CD4-positive, alpha-beta memory T cell (primary cell): ENCODE measurements at places on chromosomes 1 and 21.

GRCh38 chr1:1432951-1433803, 2.3 kb upstream of the VWA1 start:
- DNase-seq, result no peak

- DNase-seq, result no peak
These were observed 317.3 kb downstream of the COL11A1 start for GRCh38 chr1:102790997-102791396.

- DNase-seq, result no peak
These were observed 22.9 kb downstream of the MEGF6 start for GRCh38 chr1:3588395-3588794.

DNA sequence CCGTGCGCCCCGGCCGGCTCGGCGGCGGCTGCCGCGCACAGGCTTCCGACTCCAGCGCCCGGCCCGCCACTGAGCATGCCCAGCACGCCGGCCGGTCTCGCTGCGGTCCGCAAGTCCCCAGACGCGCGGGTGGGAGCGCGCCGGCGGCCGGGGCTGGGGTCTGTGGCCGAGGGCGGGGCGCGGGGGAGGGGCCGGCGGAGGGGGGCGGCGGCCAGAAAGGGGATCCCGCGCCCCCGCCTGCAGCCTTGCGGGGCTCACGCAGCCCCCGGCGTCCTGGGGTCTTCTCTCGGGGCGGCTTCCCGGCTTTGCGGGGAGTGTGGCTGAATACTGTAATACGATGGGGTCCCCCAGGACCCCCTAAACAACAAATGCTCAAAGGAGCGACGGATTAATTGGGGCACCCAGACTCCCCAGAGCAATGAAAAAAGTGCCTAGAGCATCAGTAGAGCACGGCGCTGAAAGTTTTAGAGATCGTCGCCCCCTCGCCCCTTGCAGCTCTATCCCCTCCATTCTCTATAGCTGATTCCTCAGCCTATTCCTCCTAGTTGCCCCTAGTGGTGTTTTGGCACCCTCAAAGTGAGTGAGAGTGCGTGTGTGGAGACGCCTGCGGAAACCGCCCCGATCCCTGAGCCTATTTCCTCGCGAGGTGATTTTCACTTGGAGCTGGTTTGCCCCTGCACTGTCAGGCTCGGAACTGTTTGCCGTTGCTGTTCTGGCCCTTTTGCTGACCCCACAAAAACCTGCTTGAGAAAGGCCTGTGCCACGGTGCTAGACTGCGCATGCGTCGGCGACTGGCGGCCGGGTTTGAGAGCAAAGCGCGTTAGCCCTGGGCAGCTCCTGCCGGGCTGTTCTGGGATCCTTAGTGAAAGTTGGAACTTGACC, at the start of gene VAV3:
Gene VAV3, minus strand, starts transcription at position 71 of the 882 bp plus-strand sequence. CDS start 311 bp downstream, outside the sequence.
- no peak for DNase-seq

DNA sequence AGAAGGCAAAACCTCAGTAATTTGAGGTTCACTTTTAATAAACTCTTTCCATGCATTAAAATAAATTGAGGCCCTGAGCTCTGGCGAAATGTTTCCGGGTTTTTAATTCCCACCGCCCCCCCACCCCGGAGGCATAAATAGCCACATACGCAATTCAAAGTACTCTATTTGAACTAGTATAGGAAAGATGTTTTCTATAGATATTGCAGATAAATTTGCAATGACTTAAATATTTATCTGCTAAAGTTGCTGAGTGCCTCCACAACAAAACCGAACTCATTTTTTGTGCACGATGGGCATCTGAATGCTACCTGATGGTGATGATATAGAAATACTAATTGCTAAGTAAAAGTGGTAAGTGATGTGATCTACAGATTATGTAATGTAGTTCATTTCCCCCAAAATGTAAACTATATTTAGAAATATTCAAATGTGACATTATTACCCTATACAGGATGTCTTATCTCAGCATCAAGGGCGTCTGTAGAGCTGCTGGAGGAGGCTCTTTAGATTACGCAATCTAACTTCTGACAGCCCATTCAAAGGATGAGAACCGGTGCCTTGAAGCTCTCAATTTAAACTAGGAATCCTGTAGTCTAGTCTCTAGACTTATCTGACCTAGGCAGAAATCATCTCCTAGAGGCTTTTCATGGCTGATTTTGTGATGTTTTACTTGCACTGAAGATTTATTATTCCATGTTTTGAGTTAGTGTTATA, 8.5 kb downstream of the IRF2BP2 start:
- peak; percentile 77 for DNase-seq

DNA sequence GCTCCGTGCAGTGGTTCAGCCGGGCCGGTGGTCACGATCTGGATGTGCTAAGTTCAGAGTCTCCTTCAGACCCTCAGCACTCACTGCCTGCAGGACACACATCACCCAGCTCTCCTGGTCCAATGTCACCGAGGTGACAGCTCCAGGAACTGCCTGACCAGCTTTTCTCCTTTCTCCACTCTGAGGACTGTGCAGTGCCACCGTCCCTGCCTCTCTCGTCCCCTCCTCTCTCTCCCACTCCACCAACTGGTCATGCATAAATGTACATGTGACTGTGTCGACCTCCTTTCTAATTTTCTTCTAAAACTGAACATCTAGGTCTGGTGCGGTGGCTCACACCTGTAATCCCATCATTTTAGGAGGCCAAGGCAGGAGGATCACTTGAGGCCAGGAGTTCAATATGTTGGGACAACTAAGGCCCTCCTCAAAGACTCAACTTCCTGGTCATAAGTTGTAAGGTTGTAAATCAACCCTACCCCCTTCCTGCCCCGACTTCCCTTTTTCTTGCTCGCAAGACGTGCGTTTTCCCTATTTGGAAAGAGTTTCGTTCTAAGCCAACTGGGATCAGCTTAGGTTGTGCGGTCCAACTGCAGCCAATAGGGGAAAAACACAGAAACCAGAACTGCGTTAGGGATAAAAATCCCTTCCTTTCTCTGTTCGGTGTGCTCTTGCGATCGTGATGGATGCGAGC, 53.1 kb downstream of the MEGF6 start:
- no peak for DNase-seq
